Dermis blood vessel endothelial cell (primary cell): ENCODE measurements at places on chromosomes 6 and 20. TPM values are rescaled to one million over a fixed set of nuclear protein-coding genes. Genes with fewer than 3 reads are reported as not detected.

Gene ZNF337
- 16.6 and 19.1 TPM in 2 replicates for total RNA-seq

Gene ZC3H12D
- 0.17 and 0.23 TPM in 2 replicates for total RNA-seq

Gene TOX2
- total RNA-seq = 0.88 and 1.5 TPM in 2 replicates

Gene MYLK2
- 8.5 and 8.7 TPM in 2 replicates for total RNA-seq

Gene EPB41L2
- total RNA-seq = 94.4 and 200 TPM in 2 replicates

Gene MAPK13
- 5.6 and 8.9 TPM in 2 replicates for total RNA-seq

Gene SLC17A3
- total RNA-seq = 0.17 and 0.28 TPM in 2 replicates

DNA sequence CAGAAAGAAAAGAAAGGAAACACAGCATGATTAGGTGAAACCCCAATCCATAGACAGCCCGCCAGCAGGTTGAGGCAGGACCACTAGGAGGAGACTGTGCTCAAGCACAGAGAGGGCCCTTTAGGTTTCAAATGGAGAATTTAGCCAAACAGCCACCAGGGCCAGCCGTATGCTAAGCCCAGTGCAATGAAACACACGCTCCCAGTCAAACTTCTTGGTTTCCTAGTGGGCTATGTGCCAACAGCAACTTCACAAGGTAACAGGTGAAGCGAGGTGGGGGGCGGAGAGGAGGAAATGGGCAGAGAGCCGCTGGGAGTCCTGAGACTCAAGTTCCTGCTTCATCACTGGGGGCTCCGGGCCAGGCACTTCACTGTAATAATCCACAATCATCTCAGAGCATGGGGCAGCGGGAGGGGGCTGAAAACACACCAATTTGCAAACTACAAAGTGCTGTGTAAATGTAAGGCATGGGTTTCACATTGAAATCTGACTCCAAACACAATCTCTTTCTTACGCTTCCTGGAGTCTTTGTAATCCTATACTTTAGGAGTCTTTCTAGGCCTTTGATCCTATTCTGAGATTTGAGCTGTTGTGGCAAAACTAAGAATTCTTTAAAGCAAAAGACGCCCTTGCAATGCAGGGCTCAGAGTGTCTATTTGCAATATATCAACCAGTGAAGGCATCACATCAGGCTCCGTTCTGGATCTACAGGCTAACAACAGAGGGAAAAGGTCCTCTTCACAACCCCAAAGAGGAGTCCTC, 117.3 kb downstream of the OPRM1 start:
- peak; percentile 74 for DNase-seq

GRCh38 chr20:10971096-10971495, 297.3 kb upstream of the JAG1 start:
- DNase-seq = peak; percentile 47

- DNase-seq = no peak
Measured at GRCh38 chr6:12258591-12259075, 31.5 kb upstream of the EDN1 start.

DNA sequence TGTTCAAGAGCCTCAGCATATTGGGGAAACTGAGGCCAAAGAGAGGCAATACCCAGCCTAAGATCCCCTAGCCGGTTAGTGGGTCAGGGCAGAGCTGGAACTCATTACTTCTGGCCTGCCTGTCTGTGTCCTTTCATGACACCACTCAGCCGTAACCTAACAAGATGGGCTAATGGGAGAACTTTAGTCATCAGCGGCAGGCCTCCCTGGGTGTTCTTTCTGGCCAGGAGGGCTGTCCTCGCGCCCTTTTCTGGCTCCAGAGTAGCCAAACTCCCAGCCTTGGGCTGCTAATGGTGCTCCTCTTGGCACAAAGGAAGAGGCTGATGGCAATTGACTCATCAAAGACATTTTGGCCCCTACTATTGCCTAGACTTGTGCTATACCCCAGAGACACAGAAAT, 76.6 kb downstream of the NCR2 start:
- DNase-seq = no peak

GRCh38 chr20:15487682-15488081, 1085.6 kb downstream of the KIF16B start:
- DNase-seq = no peak

DNA sequence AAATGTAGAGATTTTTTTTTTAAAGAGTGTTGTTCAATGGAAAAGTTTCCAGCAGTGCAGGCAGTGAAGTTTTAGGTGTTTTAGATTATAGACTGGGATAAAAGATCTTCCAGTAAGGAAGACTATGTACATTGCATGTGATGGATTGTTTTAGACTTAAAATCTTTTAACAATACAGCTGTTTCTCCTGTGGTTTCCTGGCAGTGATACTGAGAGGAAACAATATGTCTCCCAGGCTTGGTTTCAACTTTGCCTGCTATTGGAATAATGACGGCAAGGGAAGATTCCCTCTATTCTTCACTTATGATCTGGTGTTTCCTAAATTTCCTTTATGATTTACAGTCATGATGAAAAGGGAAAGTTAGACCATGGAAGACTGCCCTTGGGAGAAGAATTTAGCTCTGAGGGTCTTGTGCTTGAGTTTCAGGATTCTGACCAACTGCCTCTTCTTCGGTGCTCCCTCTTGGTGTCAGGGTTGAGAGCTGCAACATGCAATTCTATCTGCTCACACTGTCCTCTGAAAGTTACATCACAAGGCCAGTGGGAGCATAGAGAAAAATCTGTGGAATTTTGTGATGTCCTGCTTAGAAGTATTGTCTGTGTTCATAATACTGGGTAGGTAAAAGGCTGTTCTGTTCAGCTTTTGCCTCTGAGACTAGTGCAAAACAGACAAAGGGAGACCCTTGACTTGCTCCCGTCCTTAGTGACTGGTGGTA, 262.8 kb upstream of the MAN1A1 start:
- no peak for DNase-seq

GRCh38 chr6:134293659-134294161, 24.2 kb downstream of the SGK1 start:
- no peak for DNase-seq

DNA sequence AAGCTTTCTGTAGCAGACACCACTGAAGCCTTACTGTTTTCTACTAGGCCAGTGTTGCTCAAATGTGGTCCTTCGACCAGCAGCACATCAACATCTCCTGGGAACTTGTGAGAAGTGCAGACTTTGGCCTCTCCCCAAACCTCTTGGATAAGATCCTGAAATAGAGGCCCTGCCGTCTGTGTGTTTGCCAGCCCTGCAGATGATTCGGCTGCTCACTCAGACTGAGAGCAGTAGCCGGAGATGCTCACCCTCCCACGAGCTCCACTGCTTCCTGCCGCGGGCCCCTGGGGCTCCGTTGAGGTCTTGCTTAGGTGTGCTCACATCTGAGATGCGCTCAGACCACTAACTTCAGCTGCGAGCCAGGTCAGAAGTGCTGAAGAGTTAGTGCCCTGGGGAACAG, 129.5 kb upstream of the SSTR4 start:
- no peak for DNase-seq

DNA sequence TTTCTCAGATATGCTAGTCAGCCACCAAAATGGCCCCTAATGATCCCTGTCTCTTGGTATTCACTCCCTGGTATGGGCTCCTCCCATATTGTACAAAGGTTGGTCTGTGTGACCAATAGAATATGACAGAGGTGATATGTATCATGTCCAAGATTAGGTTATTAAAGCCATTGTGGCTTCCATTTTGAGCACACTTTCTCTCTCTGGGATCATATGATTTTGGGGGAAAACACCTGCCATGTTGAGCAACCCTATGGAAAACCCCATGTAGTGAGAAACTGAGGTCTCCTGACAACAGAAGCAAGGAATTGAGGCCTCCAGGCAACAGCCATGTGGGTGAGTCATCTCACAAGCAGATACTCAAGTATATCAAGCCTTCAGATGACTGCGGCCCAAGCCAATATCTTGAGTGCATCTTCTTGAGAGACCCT, 7.1 kb upstream of the ZNF318 start:
- DNase-seq = no peak

DNA sequence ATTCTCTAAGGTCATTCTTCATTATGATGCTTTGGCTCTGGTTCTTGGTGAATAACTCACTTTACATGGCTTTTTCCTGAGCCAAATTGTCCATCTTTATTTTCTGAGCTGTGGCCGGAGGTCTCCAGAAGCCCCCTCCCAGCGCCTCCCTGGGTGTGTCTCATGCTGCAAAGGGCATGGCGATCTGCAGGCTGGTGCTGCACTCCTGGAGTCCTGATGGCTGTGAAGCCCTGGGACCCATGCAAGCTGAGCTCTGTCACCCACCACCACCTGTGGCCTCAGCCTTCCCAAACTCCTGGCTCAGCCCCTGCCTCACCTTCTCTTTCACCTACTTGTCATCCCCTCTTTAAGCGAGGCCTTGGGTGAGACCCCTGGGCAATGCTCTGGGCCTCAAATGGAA, 96.9 kb downstream of the CEBPB start:
- no peak for DNase-seq

DNA sequence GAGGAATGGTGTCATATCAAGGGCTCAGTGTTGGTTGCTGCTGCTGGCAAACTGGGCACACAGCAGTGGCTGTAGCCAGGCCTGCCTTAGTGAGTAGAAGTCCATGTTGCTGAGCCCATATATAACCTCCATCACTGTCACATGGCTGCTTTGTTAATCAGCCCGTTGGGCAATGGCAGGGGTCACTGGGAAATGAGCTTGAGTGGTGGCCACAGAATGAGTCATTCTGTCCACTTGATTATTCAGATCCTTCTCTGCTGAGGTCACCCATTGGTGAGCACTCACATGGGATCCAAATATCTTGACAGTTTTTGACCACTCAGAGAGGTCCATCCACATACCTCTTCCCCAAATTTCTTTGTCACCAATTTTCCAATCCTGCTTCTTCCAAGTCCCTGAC, 898.9 kb upstream of the EYS start:
- DNase-seq = no peak

GRCh38 chr6:1858196-1858595, 248.5 kb downstream of the FOXC1 start:
- DNase-seq = no peak

GRCh38 chr6:73585566-73586415, 65.0 kb upstream of the EEF1A1 start:
- DNase-seq = peak; percentile 86

- peak; percentile 29 for DNase-seq
Measured at GRCh38 chr6:77926198-77926751, 273.4 kb downstream of the MEI4 start.

DNA sequence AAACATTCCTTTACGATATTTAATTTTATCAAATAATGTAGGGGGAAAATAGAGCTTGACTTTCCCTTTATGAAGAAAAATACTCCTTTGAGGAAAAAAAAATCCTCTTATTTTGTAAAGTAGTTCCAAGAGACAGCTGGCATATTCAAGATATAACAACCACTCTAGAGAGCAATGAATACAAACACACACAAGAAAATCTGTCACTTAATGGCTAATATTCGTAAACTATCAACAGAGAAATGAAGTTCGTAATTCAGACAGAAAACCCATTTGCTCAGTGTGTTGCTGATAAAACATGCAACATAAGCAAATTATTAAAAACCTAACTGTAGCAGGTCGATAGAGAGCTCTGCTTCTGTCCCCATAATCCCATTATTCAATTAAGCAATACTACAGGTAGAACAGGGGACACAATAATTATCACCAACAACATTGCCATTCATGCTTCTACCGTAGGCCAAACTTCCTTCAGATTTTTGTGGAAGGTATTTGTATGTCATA, 714.4 kb upstream of the MARCKS start:
- DNase-seq = no peak
